ENCODE measurements at places on chromosomes 5 and 9.

- peak; percentile 67 for DNase-seq
Observed at GRCh38 chr5:112186401-112186990, 232.6 kb downstream of the EPB41L4A start.

GRCh38 chr9:105658351-105658750 is 3.9 kb upstream of the TAL2 start:
- no peak for DNase-seq

DNA sequence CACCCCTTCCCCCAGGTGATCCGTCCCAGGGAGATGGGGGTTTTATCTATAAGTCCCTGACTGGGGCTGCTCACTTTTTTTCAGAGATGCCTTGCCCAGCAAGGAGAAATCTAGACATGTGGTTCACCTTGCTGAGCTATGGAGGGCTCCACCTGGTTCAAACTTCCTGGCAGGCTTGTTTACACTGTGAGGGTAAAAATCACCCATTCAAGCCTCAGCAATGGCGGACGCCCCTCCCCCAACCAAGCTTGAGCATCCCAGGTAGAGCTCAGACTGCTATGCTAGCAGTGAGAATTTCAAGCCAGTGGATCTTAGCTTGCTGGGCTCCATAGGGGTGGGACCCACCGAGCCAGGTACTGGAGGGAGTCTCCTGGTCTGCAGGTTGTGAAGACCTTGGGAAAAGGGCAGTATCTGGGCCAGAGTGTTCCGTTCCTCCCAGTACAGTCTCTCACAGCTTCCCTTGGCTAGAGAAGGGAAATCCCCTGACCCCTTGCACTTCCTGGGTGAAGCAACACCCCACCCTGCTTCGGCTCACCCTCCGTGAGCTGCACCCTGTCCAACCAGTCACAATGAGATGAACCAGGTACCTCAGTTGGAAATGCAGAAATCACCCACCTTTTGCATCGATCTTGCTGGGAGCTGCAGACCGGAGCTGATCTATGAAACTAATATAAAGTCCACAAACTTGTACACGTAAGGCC is 231.7 kb downstream of the CTNND2 start:
- no peak for DNase-seq

- DNase-seq: no peak
Observed at GRCh38 chr5:171999877-172000276, 6.6 kb downstream of the FBXW11 start.

GRCh38 chr9:86072394-86072877 is 26.9 kb downstream of the GOLM1 start:
- peak; percentile 42 for DNase-seq

GRCh38 chr5:172710676-172711075 is 60.3 kb downstream of the DUSP1 start:
- no peak for DNase-seq

- peak; percentile 85 for DNase-seq
Observed at GRCh38 chr5:151063142-151063989, 17.5 kb downstream of the TNIP1 start.

GRCh38 chr9:107612136-107612535 is 122.6 kb upstream of the KLF4 start:
- DNase-seq: peak; percentile 82

DNA sequence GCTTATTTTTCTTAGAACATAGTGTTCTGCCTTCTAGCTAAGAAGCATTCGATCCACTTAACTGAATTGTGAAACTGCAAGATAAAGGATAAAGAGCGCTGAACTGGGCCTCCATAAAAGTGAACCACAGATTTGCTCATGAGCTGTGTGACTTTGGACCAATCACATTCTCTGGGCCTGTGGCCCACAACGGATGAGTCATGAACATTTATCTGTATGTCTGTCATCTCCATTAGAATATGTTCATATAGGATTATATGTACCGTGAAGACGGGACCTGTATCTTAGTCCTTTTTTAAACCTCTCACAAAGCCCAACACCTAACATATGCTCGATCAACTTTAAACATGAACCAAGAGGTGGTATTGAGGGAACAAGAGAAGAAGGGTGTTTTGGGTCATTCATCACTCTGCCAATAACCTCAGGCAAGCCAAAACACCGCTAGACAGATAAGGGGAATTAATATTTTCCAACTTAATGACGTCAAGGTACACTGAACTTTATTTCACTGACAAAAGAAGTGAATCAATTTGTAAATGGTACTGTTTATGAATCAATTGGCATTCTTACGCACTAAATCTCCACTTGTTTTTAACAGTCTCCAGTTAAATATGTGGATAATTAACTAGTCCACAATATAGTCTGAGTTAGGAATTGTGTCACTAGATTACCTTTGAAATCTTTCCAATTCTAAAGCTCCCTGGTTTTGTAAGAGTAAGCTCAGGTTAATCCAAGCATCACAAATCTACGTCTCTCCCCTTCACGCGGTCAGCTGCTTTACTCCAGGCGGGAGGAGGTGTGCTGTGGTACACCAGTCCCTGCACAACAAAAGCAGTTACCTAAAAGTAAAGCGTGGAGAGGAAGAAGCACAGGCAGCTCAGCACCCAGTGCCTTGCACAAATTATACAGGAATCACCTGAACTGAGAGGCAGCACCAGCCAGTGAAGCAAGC is 1.6 kb downstream of the TMEM245 start:
- peak; percentile 94 for DNase-seq

- DNase-seq: no peak
Observed at GRCh38 chr5:168601972-168602371, 22.8 kb upstream of the PANK3 start.

- peak; percentile 72 for DNase-seq
Observed at GRCh38 chr9:31119890-31120454, 1264.5 kb upstream of the ACO1 start.

DNA sequence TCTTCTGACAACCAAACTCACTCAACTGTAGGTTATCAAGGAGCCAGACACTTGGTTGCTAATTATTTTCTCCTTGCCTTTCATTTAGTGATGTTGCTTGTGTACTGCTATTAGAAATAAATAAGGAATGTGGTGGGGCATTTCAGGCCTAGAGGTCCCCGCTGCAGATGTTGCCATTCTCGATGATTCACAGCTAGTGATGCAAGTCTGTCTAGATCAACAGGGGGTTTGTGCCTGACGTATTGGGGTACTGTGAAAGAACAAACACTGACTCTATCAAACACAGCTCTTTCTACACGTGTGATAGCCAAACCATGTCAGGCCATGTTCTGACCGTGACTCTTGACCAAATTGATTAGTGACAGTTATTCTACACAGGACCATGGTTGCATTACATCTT is 144.7 kb downstream of the OSTF1 start:
- DNase-seq: peak; percentile 78

- no peak for DNase-seq
Observed at GRCh38 chr9:17140418-17140817, 5.6 kb downstream of the CNTLN start.

GRCh38 chr9:78004478-78005229 is 27.0 kb downstream of the GNAQ start:
- peak; percentile 47 for DNase-seq

DNA sequence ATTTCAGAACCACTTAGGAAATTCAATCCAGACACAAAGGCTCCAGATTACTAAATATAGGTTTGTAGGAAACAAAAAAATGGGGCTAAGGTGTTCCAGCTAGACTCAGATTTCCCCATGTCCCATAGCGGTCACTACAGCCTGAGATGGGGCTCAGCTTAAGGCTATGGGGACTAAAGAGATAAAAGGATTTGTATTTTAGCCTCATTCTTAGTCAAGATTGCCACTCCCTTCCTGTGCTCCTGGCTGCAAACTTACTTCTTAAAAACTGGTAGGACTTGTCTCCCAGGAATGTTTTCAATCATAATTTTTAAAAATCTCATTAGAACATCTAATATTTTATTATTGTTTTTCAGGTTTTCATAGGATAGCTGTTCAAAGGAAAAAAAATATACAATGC is 253.8 kb upstream of the DAB2 start:
- DNase-seq: no peak

- DNase-seq: no peak
Observed at GRCh38 chr5:61969755-61970154, 336.3 kb upstream of the KIF2A start.

GRCh38 chr5:151885138-151885908 is 39.3 kb downstream of the GLRA1 start:
- no peak for DNase-seq

DNA sequence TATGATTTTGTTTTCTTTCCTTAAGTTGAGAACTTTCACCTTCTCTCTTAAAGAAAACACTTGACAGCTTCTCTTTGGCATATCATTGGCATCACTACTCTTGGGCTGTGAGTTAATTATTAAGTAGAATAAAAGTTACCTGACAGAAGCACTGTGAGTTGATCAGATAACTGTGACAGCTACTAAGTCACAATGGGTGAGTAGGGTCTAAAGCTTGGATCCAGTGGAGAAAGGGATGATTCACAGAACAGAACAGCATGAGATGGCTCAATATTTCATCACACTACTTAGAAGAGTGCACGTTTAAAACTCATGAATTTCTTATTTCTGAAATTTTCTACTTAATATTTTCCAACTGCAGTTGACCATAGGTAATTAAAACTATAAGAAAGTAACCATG is 268.5 kb upstream of the NMUR2 start:
- DNase-seq: no peak

GRCh38 chr5:90117005-90117404 is 292.6 kb downstream of the CETN3 start:
- no peak for DNase-seq

DNA sequence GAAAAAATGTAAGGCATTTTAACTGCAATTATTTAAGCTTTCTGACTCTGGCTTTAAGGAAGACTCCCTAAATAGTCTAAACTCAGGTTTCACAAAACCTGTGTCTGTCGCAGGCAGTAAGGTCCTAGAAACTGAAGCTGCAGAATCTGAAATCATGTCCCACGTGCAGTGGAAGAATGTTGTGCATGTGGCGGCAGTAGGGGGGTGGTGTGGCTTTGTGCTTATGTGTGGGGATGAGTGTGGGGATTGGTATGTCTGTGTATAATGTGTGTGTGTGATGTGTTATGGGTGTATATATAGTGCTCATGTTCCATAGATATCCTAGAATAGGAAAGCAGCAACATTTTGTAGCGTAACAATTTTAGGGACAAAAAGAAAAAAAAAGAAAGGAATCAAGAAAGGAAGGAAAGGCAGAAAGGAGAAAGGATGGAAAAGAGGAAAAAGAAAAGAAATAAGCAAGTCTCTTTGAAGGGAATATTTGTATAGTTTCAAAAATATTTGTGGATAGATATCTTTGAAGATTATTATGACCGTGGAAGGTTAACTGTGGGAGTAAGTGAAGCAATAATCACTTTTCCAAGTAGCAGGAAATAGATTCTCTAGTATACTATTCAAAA is 6.6 kb downstream of the ANKDD1B start:
- DNase-seq: peak; percentile 38

DNA sequence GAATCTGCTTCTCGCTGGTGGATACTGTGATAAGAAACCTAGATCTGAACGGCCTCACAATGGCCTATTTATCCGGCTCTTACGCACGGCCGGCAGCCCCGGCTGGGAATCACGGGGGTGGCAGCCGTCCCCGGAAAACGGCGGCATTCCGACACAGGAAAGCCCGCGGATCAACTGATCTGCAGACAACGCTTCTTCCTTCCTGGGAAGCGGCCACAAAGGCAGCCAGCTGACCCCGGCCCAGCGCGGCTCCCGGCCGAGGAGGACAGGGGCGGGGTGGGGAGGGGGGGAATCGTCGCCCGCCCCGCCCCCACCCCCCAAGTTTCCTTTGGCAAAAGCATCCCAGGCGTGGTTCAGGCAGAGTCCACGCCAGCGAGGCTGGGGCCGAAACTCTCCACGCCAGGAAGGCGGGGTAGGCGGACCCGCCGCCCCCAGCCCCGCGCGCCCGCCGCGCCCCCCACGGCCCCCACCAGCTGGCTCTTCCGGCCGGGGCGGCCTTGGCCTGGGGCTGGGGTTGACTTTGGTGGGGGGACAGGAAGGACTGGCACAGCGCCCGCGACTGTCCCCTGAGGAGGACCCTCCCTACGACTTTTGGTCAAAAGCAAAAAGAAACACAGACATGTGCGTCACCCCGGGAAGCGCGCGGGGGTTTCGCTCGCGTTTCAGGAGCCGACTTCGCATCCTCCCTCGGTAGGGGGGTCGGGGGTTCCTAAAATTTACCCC is 247.7 kb upstream of the ANKRD55 start:
- DNase-seq: peak; percentile 43

- no peak for DNase-seq
Observed at GRCh38 chr5:96584712-96585111, 77.5 kb upstream of the CAST start.

- no peak for DNase-seq
Observed at GRCh38 chr5:43750809-43751208, 147.8 kb downstream of the NNT start.

DNA sequence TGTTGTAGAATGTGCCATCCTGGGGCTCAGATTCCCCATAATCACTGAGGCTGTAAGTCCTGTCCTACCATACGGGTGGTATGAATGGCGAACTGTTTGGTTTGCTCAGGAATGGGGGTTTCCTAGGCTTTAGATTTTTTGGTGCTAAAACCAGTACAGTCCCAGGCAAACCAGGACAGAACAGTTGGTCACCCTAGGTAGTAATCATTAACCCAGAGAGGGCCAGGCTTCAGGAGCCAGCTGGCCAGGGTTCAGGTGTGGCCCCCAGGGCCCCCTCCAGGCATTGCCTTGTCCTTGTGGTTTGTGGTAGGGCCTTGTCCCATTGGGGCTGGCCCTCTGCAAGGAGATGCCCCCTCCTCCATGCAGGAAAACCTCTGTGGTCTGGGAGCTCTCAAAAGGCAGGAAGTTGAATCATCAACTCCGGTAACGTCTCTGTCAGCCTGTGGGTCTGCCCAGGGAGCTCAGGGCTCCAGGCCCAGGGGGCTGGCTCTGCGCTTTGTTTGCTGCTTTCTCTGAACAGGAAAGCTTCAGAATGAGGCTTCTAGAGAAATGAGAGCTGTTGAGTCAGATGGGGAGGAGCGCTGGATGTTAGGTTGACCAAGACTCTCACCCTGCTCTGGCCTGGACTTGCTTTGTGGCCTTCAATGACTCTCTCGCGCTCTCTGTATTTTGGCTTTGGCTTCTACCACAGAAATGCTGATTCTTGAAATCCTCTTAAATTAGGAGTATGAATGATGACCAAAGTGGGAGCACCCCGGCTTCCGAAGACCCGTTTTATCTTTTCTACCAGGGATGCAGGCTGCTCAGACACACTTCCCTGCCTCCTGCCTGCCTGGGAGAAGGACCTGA is 22.2 kb upstream of the JADE2 start:
- DNase-seq: peak; percentile 97

All from cardiac fibroblast (primary cell).